ENCODE measurements at places on chromosomes 1 and 21. TPM values are rescaled to one million over a fixed set of nuclear protein-coding genes. Genes with fewer than 3 reads are reported as not detected.

DNA sequence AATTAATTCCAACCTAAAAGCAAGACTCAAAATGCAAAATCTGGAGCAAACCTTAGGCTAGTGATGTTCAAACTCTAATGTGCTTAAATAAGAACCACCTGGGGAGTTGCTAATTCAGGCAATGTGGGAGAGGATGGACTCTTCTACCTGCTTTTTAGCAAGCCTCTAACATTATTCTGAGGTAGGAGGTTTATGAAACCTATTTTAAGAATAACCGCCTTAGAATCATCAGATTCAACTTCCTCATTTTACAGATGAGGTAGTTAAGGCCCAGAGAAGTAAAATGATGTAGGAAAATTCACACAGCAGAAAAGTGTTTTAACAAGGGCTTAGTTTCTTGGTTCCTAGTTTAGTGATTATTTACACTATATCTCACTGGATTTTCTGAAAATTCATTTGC lies 8.6 kb upstream of the NTNG1 start:
- no peak for DNase-seq

DNA sequence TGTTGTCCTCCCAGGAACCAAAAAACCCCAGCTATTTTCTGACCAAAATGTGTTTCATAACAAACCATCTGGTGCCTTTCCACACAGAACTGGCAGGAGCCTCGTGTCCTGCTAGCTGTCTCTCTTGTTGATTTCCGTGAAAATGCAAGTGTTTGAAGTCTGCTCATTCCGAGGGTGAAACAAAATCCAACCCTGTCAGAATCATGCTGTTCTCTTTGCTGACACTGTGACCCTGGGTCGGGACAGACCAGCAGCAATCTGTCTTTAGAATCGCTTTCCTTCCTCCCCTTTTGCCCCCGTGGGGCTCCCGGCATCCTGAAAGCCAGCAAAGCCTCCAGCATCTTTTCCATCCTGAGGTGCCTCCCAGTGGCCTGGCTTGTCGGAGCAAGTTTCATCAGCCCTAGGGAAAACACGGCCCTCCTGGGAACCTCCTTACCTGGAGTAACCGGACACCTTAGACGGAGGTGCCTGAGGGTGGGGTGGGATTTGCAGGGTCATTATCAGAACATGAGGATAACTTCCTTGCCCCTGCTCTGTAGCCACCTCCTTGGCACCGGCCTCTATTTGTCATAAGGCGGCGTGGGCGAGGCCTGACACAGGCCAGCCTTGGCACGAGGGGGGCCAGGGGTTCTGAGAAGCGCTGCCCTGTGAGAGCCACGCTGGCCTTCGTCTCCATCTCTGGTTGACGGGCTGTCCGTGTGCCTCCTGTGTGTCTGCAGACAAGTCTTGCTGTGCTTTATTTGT lies 24.9 kb downstream of the LDLRAP1 start:
- no peak for DNase-seq

FALEC gene
- 0.35 TPM for total RNA-seq

DNA sequence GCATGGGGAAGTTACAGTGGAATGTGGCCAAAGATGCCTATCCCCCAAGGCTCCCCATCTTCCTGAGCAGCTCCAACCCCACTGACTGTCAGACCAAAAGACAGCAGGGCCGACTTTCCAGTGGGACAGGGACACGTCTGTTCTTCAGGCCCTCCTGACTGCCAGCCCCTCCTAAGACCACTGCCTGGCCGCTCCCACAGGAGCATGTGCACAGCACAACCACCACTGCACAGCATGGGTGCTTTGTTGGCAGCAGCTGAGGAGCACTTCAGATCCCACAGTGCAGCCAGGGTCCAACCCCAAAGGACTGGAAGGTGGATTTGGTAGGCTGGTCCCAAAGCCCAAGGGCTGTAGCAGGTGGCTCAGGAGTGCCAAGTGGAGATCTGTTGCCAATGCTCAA lies 648.3 kb upstream of the BRINP3 start:
- no peak for DNase-seq

DNA sequence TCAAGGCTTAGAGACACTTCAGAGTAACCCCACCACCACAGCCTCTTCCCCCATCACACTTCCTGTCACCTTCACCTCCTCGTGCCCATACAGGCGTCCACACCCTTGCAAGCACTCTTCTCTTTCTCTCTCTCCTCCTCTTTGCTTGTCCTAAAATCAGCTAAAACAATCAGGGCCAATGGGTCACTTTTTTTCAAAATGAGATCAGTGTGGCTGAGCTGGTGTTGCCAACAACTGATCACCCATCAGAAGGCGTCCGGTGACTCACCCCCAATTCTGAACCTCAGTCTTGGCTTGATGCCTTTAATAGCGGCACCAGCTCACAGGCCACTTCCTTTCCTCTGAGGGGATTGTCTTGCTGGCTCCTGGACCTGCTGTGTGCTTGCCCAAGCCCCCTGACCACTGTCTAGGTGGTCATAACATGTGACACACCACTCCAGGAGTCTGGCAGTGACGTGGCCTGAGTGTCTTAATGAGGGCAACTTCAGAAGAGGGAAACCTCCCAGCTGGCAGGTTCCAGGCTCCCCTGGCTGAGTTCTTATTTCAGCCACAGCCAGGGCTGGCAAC lies 1.6 kb downstream of the DRAXIN start:
- no peak for DNase-seq

FABP3 gene
- total RNA-seq = 3.0 TPM

NEGR1 gene
- total RNA-seq = 0.20 TPM

DNA sequence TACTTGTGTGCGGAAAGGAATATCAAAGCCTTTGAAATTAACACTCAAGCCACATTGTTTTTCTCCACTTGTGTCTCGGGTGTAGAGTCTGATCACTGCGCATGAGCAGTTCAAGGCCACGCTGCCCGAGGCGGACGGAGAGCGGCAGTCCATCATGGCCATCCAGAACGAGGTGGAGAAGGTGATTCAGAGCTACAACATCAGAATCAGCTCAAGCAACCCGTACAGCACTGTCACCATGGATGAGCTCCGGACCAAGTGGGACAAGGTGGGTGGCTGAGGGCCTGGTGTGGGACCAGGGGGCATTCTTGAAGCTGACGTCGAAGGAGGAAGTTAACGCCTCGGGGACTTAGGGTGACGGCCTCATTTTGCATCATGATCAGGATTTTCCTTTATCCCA lies 43.7 kb upstream of the MTR start:
- no peak for DNase-seq

GSTM5 gene
- total RNA-seq = 0.10 TPM

- DNase-seq = no peak
Observed at GRCh38 chr1:54157401-54157800, 4.6 kb upstream of the CDCP2 start.

DNA sequence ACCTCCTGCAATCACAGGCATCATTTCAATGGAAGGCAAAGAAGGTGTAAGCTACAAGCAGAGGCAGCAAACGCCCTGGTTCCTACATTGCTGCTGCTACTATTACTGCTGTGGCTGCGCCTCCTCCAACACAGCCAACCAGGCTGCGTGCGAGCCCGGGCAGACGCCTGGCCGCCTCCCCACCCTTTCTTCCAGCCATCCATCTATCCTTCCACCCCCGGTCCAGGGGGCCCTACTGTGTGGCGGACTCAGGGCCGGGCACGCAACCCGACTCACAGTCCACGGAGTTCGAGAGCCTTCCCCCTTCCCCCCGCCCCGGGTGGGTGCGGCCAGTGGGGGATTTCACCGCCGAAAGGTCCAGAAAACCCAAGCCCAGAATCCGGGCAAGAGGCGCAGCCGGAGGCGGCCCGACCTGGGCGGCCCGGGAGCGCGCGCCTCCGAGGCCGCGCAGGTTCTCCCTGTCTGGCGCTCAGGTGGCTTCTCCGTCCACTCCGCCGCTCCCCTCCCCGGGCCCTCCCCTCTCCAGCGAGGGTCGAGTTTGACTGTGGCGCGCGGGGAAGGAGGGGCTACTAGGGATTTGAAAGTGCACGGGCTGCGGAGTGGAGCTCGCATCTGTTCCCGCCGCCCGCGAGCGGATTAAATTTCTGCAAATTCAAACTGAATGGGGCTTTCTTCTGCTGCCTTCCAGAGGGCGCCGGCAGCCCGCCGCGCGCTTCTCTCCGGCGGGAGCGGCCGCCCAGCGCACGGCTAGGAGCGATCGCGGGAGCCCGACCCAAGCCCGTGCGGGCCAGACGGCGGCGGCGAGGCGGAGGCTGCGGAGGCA lies at the start of gene HUNK:
Gene HUNK (plus strand): TSS at position 569 of the 823 bp plus-strand sequence. CDS start 655 bp downstream, outside the sequence.
- DNase-seq = peak; percentile 50

DNA sequence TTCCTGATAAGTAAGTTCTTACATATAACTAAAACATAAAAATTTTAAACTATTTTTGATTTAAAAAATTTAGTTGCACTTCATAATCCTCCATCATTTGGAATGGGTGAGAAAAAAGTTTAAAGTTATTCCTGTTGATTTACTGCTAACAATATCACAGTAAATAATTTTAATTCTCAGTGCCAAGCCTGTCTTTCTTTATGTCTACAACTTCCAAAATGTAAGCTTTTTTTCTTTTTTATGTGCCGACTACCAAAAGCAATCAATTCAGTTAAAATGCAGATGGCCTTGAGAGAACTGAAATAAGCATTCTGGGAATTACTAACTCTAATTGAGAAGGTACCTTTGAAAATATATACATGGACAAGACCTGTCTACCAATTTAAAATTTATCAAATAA lies 1224.3 kb upstream of the B3GALT2 start:
- DNase-seq = no peak

Measured in left lobe of liver (tissue), 2 donors.